ENCODE measurements at places on chromosomes 2 and 18.

- DNase-seq = no peak
Measured at GRCh38 chr2:207836521-207837133, 66.9 kb upstream of the FZD5 start.

GRCh38 chr2:229701062-229701461 lies 13.3 kb downstream of the DNER start:
- no peak for DNase-seq

DNA sequence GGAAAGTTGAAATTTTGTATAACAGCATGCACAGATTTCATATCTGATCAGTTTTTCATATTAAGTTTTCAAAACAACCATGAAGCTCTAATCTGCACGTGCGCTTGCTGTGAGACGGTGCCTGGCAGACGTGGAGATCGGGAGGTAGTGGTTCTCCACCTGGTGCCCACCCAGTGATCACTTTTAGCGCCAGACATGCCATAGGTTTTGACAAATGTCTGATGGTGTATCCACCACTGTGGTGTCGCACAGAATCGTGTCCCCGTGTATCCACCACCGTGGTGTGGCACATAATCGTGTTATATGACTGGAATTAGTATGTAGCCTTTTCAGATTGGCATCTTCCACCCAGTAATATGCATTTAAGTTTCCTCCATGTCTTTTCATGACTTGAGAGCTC lies 40.9 kb upstream of the KCNG2 start:
- DNase-seq = no peak

DNA sequence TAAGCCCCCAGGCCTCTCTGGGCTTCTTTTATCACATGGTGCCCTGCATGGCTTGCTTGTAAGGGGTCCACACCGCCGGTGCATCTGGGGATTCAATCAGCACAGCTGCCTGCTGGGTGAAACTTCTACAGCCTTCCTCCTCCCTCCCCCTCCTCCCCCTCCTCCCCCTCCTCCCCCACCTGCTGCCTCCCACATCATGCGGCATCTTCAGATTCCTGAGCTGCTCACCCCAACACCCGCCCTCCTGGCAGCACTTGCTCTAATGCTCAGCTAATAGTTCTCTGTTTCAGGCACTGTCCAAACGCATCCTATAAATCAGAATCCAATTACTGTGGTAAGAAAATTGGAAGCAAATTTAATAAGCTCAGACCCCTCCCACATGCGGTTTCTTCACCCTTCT lies 150.7 kb downstream of the GALNT14 start:
- no peak for DNase-seq

DNA sequence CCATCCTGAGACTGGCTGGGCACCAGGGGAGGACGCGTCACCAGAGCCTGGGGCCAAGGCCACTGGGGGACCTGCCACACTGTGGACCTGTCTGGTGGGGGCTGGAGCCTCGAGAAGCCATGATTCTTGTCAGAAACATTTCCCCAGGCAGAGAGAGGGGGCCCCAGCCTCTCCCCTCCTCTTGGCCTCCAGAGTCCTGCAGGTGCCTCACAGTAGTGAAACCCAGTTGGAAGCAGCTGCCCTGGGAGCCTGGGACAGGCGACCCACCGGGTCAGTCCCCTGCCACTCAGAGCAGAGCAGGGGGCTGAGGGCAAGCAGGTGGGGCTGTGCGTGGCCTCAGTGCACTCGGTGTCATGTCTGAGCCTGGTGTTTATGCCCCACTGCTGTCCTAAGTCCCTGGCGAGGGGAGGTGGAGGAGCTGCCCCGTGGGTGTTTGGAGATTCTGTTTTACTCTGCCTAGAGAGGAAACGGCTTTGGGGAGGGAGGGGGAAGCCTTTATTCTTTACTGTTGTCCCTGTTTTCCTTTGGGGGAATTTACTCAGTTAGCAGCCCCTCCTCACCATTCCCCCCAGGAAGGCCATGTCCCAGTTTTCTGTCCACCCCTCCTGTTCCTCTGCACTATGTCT lies 7.7 kb downstream of the OXER1 start:
- no peak for DNase-seq

- DNase-seq = no peak
Measured at GRCh38 chr2:236552581-236553363, 16.9 kb upstream of the ACKR3 start.

- no peak for DNase-seq
Measured at GRCh38 chr2:196808083-196808665, 981 bp downstream of the C2orf66 start.

- peak; percentile 79 for DNase-seq
Measured at GRCh38 chr2:178194600-178195389, 483 bp downstream of the OSBPL6 start.

- DNase-seq = no peak
Measured at GRCh38 chr2:183543731-183544130, 419.5 kb downstream of the NUP35 start.

DNA sequence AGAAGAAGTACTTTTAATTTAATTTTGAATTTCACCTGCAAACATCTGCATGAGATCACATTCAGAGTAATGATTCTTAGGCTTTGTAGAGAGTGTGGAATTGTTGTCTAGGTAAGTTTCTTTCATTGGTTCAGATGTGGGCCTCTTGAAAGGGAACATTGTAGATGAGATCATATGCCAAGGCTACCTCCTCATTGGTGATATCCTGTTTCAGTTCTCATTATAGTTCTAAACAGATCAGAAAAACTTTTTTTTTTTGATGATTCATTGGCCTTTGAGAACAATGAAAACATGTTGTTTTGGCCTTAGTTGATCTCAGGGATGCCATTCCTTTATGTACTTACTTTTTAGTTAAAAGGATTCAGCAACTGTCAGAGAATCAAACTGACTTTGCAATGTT lies 44.5 kb downstream of the EML6 start:
- DNase-seq = no peak

GRCh38 chr2:234533626-234534025 lies 36.7 kb upstream of the ARL4C start:
- no peak for DNase-seq

Data from ecto neural progenitor cell (in vitro differentiated cells).